Activated CD4-positive, alpha-beta T cell treated with anti-CD3 and anti-CD28 coated beads for 36 hours (primary cell): ENCODE measurements at places on chromosomes 7 and 10.

DNA sequence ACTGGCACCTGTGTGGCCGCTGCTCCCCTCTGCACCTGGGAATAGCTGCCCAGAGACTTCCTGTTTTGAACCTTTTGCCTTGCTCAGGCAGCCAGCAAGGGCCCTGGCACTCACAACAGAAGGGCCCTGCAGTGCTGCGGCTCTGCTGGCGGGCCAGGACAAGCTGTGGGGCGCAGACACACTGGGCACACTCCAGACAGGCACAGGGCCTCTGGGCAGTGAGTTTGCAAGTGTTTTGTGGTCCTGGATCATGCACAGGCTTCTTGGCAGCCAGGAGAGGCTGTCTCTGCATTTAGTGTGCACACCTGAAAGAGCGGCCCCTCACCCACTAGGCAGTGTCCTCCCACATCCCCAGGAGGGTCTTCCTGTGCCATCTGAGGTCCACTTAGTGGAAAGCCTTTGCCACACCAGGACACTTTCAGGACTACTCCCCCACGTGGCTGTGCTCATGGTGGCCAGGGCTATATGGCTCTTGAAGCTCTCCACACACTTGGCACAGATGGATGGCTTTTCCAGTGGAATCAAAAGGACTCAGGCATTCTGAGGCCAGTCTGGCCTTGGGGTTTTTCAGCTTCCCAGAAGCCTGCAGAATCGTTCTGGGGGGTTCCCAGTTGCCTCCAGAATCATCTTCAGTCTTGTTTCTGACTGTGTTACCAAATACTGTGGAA lies 5.0 kb upstream of the ATP6V0E2 start:
- no peak for DNase-seq

DNA sequence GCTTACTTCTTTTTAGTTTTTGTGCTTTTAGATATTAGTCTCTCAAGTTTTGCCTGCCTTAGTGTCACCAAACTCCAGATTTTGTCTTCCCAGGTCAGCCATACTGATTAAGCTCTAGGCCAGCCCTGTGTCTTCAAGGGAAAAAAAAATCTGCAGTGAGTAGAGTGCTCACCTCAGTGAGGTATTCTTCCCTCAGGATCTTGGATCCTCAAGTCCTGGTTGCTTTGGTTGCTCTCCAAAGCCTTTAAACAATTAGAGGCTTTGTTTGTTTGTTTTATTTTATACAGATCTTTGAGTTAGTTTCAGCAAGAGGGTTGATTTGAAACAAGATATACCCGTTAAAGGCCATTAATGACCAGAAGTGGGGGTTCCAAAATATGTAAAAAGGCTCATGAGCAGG lies 165.2 kb downstream of the GPR158 start:
- DNase-seq = no peak

DNA sequence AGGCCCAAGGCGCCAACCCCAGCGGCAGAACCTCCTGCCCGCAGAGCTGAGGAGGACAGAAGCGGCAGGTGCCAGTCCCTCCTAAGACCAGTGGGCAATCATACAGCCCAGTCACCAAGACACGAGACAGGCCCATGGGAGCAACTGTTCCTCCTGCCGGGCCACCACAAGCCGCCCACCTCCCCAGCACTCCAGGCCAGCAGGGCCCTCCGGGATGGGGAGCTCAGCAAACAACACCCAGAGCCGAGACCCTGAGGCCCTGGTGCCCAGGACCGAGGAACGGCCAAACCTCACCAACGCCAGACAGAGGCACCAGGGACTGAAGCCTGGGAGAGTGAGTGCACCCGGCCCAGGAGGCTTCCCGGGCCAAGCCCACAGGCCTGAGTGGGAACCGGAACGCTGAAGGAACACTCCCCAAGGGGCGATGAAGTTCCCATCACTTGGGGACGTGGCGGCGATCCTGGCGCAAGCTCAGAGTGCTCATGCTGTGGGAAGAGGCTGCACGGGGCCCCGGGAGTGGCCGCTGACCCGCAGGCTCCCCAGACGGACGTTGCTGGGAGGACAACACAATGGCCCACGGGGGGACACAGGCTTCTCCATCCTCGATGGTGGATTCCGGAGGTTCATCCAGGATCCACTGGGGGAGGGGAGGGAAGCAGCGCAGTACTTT lies 35.1 kb downstream of the GPER1 start:
- DNase-seq = no peak

DNA sequence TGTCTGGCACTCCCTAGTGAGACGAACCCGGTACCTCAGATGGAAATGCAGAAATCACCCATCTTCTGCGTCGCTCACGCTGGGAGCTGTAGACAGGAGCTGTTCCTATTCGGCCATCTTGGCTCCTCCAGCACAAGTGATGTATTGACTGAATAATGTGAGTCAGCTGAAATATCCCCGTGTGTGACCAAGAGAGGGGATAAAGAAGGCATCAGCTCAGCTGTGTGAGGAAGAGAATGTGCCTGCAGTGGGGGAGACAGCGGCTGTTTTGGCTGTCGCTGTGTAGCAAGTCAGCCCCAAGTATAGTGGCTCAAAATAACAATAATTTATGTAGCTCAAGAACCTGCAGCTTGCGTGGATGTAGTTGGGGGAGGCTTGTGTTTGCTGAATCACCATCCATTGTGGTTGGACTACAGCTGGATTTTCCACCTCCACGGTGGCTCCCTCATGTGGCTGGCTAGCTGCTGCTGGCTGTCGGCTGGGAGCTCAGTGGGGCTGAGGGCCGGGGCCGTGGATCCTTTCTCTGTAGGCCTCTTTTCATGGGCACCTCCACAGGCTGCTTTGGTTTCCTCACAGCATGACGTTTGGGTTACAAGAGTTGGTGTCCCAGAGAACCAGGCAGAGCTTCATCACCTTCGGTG lies 434.5 kb downstream of the CCSER2 start:
- DNase-seq = no peak

GRCh38 chr7:138158739-138159528 lies 82.7 kb downstream of the AKR1D1 start:
- DNase-seq = no peak

GRCh38 chr7:14420768-14421167 lies 431.3 kb upstream of the ETV1 start:
- no peak for DNase-seq

DNA sequence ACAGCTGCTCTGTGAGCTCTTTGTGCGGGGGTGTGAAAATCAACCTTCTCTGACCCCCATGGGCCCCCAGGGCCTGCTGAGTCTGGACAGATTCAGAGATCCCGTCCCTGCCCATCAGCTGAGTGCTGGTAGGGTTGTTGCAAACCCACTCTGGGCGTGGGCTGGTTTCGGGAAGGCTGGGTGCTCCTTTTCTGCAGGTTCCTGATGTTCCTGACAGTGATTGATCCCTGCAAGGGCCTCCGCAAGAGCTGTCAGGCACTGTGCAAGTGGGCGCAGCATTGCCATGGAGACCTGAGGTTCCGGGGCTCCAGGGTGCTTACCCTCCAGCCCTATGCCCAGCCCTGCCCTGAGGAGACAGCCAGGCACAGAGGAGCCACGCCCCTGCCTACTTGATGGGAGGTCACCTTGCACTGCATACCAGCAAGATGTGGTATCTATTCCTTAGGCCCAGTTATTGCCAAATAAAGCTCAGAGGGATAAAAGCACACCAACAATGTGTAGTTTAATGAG lies 44.3 kb upstream of the INPP5A start:
- DNase-seq = peak; percentile 3

GRCh38 chr7:55191926-55192692 lies 173.0 kb upstream of the LANCL2 start:
- DNase-seq = no peak

DNA sequence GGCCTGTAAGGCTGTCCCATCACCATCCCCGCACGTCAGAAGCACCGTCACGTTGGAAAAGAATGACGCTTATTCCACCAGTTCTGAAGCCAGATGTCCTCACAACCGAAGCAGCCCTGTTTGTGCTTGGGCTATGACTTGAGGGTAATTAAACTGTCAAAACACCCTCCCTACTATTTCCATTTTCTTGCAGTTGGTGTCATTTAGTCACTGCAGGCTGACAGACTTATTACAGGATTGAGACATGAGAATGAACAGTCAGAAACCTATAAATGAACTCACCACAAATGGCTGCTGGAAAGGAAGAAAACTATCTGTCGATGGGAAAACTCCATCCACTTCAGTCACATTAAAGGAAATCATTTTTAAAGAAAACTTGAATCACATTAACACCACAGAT lies 85.3 kb downstream of the VOPP1 start:
- DNase-seq = no peak

GRCh38 chr10:6986927-6987326 lies 406.9 kb upstream of the PRKCQ start:
- DNase-seq = no peak

DNA sequence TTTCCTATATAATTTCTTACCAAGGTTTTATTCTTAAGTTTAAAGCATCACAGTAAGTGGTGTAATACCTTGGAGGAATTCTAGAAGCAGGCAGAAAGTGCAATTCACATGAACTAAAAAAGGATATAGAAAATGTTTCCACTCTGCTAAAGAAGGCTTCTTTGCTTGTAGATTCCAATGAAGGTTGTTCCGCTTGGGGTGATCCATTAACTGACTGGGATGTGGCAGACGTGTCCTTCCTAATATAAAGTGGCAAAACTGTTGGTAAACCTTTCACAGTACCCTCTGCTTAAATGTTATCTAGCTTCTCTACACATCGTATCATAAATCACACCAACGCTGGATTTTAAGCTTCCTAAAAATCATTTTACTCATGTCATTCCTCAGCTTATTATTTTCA lies 2.3 kb downstream of the ZC3HC1 start:
- no peak for DNase-seq

- DNase-seq = no peak
Measured at GRCh38 chr10:130848855-130849254, 462.7 kb downstream of the TCERG1L start.

DNA sequence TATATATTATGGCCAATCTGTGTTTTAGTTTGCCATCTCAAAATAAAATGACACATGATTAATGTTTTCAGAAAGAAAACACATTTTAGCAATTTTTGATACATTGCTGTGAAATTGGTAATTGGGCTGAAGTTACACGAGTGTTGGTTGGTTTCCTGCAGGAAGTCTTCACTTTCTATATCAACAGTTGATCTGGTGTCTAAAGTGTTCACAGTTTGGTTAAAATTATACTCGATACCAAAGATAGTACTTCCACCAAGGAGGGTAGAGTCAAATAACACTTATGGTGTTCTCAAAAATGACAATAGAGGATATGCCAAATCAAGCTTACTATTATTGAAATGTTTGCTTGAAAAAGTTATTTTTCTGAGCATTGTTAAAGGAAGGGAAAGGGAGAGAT lies 120.3 kb upstream of the GLCCI1 start:
- DNase-seq = no peak

DNA sequence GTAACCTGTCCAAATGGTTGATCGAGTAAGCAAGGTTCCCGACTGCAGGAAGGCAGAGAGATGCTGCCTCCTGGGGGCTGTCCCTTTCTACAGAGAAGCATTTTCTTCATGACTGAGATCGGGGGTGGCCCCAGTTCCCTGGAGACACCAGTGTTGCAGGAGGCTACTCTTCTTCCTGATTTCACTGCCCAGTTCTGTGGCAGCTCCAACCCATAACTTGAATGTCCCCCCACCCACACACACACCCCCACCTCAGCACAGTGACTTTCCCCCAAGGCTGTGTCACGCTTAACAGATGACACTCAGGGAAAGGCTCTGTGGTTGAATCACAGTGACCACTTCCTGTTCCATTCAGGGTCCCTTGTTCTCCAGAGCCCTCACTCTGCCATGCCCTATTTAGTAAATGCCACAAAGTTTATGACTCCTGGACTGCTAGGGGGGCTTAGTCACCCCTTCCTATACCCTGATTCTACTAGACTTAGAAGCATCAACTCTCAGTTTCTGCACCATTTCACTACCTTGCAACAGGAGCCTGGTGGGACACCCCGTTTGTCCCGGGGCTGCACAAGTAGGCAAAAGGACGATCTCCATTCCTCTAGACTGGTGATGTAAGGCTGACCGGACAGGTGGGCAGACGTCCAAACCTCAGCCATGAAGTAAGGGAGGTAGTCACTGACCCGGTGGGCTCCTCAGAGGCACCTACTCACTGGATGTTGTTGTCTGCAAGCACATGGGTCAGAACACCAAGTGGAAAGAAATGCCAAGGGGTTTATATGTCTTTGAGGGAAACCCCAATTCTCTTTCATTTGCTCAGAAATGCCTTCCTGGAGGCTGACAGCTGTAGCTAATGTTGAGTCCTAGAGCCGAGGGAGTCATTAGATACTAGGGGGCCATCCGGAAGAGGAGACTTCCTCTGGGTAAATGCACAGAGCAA lies 31.3 kb upstream of the SMC3 start:
- DNase-seq = peak; percentile 87

GRCh38 chr10:71085689-71086438 lies 126.5 kb upstream of the UNC5B start:
- no peak for DNase-seq

- DNase-seq = no peak
Measured at GRCh38 chr7:137093198-137093597, 224.7 kb downstream of the CHRM2 start.

GRCh38 chr10:110959379-110960332 lies 40.3 kb downstream of the SHOC2 start:
- DNase-seq = no peak

- DNase-seq = no peak
Measured at GRCh38 chr10:131546086-131546810, 234.7 kb upstream of the TCERG1L start.

DNA sequence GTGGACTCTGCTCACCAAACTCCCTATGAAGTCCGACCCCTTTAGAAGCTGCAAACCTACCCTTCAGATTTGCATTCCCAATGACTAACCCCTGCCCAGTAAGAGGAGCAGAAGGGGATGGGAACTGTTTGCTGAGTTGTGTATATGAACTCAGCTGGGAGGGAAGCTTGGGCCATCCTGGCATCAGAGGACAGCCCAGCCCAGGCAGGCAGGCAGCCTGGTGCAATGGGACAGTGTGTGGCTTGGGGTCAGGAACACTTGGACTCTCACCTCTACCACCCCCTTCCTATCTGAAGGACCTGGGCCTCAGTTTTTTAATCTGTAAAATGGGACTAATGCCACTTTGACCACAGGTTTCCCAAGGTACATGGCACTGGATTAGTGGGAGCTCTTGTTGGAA lies 147.4 kb upstream of the GPR26 start:
- no peak for DNase-seq

DNA sequence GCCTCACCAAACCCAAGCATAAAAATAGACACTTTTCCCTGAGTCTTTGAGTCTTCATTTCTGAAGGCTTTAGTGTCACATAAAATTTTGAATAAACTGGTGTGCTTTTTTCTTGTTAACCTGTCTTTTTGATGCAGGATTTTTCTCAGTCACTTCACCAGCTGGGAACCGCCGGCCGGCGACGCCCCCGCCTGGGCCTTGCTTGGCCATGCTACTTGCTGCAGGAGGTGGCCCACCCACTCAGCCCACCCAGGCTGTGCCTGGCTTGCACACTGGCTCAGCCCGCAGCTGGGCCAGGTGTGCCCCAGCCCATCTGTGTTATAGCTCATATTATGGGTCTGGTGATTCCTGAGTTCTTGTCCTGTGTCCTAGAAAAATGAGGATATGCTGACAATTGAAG lies 247.4 kb upstream of the CACNA2D1 start:
- DNase-seq = no peak
